ENCODE measurements at places on chromosomes 4 and X.

DNA sequence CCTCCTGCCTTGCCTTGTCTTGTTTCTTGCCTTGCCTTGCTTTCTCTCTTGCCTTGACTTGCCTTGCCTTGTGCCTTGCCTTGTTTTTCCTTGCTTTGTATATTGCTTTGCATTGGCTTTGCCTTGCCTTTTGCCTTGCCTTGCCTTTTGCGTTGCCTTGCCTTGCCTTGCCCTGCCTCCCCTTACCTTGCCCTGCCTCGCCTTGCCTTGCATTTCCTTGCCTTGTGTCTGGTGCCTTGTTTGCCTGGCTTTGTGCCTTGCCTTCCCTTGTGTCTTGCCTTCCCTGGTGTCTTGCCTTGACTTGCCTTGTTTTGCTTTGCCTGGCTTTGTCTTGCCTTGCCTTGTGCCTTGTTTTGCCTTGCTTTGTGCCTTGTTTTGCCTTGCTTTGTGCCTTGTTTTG, 89.7 kb downstream of the TAB3 start:
- DNase-seq, result no peak

DNA sequence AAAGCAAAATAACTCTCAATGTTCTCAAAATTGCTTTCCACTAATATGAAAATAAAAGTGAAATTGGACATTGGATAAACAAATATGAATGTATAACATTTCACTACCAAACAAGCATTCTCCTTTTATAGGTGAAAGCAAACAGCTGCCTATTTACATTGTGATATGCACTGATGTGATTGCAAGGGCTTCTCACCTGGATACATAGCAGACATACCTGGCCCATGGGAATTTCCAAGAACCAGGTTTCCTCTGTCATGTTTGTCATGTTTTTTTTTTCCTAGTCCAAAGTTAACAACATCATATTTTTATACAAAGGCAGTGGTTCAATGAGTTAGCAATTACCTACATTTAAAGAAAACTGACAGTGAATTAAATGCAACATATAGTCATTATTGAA, 228.5 kb downstream of the ANKRD50 start:
- DNase-seq, result no peak

- no peak for DNase-seq
Measured at GRCh38 chr4:165370530-165370929, 8.3 kb upstream of the CPE start.

DNA sequence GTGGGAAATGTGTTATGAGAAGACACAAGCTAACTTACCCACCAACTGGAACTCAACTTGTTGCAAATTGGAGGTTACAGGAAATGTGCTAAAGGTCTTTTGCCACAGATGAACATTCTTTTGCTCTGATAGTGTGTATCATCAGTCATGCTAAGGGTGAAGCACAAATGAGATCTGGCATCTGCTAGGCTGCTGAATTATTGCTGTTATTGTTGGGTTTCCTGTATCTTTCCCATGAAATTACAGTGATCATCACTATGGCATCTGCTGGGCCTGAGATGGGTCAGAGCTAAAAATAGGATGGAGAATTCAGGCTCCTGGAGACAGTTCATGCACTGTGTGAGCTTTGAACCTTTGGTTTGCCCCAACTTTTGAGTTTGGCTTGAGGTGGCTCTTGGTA, 124.5 kb downstream of the NPNT start:
- DNase-seq, result no peak

GRCh38 chrX:87663421-87663820, 145.8 kb downstream of the KLHL4 start:
- peak; percentile 5 for DNase-seq

DNA sequence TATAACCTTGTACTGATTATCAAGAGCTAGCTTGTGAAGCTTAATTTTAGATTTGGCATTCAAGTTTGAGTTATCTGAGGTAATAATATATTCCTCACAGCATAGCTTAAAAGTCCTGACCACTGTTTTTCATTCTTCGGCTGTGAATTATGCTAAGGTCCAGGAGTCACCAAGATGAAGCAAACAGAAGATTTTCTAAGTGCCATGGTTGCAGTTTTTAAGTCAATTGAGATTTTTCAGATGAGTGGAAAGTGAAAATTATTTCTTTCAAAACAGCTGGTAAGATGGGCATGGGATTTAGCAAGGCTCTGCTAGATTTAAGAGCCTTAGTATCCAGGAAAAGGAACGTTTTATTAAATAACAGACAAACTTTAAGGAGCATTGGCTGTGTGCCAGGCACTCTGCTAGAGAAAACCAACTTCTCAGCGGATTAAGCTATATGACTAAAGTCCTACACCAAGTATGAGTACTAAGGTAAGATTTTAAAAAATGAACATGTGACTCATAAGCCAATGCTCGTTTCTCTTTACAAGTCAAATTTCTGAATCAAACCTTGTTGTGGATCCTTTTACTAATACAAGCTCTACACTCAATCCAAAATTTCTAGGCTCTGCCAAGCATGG, 149.9 kb upstream of the IL15 start:
- no peak for DNase-seq

- DNase-seq, result no peak
Measured at GRCh38 chrX:16162391-16162790, 4.9 kb upstream of the MAGEB17 start.

- no peak for DNase-seq
Measured at GRCh38 chr4:126479709-126480108, 1153.0 kb upstream of the INTU start.

DNA sequence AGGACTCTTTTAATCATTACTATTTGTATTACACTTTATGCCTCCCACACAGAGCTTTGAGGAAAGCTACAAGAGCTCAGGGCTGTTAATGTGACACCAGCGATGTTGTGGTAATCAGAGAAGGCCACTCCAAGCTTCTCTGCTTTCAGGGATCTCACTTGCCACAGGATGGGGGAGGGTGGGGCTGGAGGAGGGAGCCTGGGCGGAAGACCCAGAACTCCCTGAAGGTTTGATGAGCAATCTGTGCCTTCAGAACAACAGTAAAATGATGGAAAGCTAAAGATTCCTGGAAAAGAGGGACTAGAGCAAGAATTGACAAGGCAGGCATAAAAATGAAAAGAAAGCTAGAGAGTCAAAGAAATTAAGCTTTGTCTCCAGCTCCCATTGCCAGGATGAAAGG, 75.6 kb downstream of the MAML3 start:
- DNase-seq, result no peak

DNA sequence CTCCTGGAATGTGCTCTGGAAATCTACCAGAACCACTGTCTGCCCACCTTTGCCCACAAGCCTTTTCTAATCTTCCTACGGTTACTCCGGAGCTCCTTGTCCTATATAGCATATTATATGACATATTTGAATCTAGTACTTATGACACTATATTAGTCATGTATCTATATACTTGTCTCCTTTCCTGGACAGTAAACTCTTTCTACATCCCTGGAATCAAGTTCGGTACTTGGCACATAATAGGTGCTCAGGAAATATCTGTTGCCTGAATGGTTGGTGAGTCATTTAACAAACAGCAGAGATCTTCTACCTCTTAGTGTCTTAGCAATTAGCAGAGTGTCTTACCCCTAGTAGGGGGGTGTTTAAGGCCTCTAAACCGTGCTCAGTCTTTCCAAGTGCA, 123.6 kb downstream of the RELL1 start:
- no peak for DNase-seq

DNA sequence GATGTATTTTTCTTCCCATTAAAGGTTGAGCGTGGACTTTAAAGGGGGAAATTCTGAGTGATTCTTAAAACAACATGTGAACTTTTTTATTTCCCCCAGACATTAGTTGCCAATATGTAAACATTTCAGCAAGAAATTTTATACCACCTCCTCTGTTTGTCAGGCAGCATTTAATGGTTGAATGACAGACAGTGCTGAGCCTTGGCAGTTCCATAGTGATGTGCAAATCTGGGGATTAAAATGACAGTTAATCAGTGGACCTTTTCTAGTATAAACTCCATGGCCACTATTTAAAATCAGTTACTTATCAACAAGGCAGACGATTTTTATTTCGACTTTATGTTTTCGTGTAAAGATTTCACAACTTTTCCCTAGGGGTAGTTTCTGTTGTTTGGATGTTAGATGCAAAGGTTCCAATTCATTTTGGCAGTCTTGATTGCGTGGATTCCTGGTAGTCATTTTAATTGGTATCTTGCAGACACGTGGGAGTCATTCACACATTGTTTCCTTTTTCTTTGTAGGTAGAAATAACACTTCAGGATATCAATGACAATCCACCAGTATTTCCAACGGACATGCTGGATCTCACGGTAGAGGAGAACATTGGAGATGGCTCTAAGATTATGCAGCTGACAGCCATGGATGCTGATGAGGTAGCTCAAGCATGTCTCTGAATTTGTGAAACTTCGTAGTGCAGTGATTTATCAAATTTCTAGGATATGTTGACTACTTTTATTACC, 83.7 kb downstream of the FAT4 start:
- no peak for DNase-seq

DNA sequence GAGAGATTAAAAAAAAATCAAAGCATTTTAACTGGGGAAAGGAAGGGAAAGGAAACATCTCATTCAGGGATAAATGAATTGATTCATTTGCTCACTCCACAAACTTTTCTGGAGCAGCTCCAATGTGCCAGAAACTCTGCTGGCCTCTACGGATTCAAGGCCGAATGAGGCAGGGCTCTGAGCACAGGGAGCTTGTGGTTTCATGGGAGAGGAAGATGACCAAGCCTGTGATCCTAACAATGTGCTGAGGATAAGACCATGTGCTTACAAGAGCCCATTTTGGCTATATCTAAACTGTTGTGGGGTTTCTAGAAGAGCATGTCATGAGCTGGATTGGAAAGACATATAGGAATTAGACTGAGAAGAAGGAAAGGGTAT, 137.5 kb downstream of the ZNF674 start:
- peak; percentile 9 for DNase-seq

- no peak for DNase-seq
Measured at GRCh38 chr4:8051644-8052043, 107.0 kb downstream of the ABLIM2 start.

DNA sequence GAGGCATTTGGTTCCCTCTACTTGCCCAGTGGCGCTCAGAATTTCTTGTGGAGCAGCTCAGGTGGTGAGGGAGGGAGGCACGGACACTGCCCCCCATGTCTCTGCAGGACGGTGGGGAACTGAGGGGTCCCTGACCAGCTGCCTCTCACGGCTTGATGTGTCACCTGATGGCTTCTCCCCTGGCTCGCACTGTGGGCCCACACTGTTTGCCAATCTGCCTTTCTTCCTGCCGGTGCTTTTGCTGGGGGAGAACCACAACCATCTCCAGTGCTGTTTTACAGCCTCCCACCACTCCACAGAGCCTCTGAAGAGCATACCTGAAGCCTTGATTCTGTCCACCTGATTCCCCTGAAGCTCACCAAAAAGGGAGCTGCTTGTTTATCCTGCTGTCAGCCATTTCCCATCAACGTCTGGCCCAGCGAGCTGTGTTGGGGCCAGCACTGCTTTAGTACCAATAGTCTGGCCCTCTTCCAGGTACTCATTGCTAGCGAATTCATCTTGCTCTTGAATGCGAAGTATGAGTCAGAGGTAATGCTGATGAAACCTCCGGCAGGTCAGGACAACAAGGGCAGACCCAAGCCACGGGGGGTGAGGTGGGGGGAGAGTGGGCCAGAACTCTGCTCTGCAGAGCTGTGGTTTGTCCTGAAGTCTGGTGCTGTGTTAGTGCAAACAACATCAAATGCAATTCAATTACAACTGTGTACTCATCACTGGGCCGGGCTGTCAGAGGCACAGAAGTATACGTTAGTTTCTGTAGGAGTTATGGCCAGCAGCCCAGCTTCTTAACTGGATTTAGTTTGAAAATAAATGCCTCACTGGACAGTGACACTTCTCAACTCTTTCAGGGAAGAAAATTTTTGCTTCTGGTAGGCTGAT, 208.3 kb upstream of the JADE1 start:
- DNase-seq, result no peak

- DNase-seq, result no peak
Measured at GRCh38 chrX:47900833-47901232, 64.1 kb downstream of the ZNF81 start.

- no peak for DNase-seq
Measured at GRCh38 chrX:81259714-81260395, 58.0 kb downstream of the SH3BGRL start.

- peak; percentile 14 for DNase-seq
Measured at GRCh38 chrX:9562851-9563250, 98.0 kb downstream of the TBL1X start.

DNA sequence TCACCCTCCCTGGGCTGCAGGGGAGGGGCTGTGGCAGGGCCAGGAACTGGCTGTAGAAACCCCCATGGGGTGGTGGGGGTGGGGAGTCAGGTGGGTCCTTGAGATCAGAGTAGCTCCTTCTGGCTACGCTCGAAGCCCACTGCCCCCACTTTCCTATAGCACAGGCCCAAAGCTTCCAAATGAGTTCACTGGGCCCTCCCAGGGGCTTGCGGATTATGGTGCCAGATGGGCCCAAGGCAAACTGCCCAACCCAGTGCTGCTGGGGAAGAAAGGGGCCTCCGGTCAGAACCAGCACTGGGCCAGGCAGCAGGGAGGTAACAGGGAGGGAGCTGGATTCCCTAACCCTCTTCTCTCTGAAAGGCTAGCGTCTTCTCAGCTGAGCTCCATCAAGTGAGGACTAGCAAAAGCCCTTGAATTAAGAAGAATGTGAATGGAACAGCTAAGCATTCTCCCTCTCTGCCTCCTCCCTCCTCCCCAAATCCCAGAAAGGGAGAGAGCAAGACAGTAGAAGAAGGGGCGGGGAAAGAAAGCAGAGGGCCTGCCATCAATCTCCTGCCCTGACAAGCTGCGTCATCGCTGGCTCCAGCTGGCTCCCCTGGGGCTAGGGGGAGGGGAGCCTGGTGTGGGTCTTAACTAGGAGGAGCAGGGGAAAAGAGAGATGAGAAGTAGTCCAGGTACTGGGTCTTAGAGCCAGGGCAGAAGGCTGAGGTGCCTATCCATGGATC, 34.7 kb downstream of the FRMPD3 start:
- DNase-seq, result no peak

GRCh38 chr4:37516057-37516775, 170.0 kb downstream of the RELL1 start:
- DNase-seq, result no peak

GRCh38 chr4:3660086-3660927, 105.9 kb upstream of the ADRA2C start:
- no peak for DNase-seq

GRCh38 chr4:153612878-153613277, 71.2 kb upstream of the TLR2 start:
- no peak for DNase-seq

- no peak for DNase-seq
Measured at GRCh38 chrX:49850028-49850427, 20.9 kb downstream of the PAGE4 start.

DNA sequence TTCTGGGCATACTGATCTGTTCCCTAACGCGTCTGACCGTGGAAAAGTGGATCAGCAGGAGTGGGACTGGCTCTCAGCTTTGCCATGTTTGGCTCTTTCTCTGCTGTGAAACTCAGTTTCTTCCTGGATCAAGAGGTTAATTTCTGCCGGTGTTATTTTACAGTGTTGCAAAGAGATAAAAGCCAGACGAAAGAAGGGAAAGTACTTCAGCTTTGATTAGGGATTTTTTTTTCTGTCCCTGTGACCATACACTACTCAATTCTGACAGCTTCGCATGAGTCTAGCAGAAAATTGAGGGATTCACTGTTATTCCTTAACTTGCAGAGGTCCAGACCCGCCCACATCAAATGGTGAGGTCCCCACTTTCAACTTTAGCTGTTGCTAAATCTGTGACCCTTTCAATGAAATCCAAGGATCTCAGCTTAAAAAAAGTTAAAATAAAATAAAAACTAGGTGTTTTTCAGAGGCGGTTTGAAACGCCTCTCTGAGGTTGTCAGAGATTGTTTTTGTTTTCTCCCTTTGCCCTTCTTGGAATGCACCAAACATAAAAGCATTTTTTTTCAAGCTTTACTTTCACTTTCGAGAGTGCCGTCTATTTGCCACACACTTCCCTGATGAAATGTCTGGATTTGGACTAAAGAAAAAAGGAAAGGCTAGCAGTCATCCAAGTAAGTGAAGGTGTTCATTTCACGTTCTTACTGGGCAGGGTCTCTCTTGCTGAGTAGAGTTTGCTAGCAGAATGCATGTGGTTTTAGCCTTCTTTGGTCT, at the start of gene TLR3:
Gene TLR3 (plus strand): TSS at position 576 of the 768 bp plus-strand sequence. CDS start 7,464 bp downstream, outside the sequence.
- DNase-seq, result peak; percentile 42
